Fibroblast of skin of left biceps (primary cell): ENCODE measurements at places on chromosomes 4 and X.
A peak's percentile ranks its signal among the peaks of the same experiment; 100 is the strongest.

- DNase-seq = no peak
These were observed 379.5 kb upstream of the MAD2L1 start for GRCh38 chr4:120446051-120446567.

DNA sequence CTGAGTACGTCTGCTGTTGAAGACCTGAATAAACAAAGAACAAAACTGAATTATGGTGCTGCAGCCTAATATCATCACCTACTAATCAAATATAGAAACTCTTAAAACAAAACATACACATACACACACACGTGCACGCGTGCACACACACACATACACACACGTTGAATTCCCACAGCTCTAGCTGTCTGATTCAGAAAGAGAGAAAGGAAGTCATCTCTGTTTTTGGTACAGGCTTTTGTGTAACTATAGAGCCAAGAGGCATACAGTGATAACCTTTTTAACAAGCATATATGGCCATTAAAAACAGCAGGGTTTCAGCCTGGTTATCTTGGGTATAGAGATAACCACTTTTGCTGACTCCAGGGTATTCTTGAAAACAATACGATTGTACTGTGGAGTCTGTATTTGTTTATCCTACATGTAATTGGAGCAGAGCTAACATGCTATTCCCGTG, 823.2 kb downstream of the CCSER1 start:
- DNase-seq = no peak

DNA sequence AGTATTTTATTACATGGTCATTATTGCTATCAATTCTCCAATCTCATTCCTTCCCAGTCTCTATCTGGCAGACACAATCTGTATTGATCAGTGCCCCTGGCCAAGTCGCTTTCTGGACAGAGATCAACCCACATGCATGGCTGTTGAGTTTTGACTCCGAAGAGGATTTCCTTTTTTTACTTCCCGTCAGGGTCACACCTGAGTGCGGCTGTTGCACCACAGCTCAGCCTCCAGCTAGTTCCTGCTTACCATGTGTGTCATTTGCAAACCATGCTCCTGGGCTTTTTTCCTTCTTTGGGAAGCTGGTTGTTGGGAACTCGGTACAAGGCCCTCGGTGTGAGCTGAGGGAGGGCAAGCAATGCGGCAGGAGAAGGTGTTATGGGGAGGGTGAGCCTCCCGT, 11.7 kb downstream of the MAGED2 start:
- DNase-seq = no peak

DNA sequence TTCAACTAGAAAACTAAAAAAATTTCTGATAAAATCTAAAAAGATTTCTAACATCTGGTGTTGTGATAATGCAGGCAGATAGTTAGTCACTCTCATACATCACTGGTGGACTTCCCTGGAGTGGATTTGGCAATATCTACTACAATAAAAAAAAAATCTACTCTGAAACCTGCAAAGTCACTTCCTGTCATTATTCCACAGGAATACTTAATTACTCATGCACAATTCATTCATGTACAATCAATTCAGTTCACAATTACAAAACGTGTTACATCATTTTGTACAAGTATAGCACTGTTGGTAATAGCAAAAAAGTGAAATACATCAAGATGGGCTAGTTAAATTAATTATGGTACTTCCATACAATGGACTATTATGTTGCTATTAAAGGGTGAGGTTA, 16.5 kb upstream of the RHOH start:
- DNase-seq = peak; percentile 75

DNA sequence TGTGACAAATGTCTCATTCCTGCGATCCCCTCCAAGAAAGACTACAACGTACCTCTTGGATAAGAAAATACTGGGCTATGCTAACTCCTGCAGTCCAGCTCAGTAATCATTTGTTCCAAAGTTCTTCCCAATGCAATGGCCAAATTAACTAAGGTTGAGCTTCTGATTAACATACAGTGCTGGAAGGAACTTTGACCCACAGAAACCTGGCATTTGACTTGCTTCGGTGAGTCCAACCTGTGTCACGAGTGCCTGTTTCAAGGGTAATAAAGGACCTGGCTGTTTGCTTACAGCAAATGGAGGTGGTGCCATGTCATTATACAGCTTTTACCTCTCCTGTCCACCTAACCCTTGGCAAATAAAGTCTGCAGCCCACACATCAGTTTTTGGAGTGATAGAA, 83.2 kb downstream of the RBM47 start:
- no peak for DNase-seq

DNA sequence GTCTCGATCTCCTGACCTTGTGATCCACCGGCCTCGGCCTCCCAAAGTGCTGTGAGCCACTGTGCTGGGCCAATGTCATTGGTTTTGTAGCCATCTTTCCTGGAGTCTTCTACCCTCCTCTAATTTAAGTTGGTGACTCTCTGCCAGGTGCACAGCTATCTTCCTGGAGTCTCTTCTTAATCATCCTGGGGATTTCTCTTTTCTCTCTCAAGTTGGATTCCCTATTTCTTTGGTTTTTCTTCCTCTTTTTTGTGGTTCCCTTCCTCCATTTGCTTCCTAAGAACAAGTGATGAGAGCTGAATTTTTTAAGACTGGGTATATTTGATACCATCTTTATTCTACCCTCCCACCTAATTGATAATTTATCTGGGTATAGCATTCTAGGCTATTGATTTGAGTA, 113.8 kb downstream of the SYNPO2 start:
- no peak for DNase-seq

GRCh38 chr4:55386073-55386472, 9.7 kb upstream of the TMEM165 start:
- DNase-seq = no peak

GRCh38 chrX:44843753-44844152, at the start of gene DUSP21:
TSS of gene DUSP21 (plus strand) at chrX:44844021. CDS start at chrX:44844133, 112 bp downstream.
- no peak for DNase-seq

GRCh38 chrX:19544693-19545305, 29.5 kb upstream of the MAP3K15 start:
- no peak for DNase-seq

- no peak for DNase-seq
These were observed 252.4 kb upstream of the ANKRD50 start for GRCh38 chr4:124964852-124965496.

- DNase-seq = no peak
These were observed 16.7 kb upstream of the KLF3 start for GRCh38 chr4:38647101-38647819.

DNA sequence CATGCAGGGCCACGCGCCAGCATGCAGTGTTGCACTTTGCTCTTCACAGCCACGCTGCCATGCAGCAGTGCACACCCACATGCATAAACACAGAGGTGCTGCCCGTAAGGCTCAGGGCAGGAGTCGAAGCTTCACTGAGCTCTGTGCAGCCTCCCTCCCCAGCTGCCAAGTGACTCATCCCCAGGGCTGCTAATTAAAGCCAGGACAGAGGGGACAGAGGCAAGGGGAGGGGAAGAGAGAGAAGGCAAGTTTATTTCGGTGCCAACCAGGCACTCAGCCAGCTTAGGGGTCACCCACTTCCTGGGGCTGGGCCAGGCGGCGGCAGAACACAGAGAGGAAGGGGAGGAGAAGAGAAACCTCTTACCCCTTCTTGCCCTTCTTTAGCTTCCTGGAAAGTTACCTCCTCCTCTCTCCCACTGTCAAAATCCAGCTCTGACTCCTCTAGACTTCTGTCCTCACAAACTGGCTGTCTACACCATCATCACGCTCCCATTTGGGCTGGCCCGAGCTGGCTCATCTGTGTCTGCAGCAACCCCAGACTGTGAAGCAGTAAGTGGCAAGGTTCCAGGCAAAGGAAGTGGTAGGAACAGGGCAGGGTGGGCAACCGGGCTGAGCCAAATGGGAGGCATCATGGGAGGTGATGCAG, 6.2 kb upstream of the IQSEC2 start:
- DNase-seq = no peak

DNA sequence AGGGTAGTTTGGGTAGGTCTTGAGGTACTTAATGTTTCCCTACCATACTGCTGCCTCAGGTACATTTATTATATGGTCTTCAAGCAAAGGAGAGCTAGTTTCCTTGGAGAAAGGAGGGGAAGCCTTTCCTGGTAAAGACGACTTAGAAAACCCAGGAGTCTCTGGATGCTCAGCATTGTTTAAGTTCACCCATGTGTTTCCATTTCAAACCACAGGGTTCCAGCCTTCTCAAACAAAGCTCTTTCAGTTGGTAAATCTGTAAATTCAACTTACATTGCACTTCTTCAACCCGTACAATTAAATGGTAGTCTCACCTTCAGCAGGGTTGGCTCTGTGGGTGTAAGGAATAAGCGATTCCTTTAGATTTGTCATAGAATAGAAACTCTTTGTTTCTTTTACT, 111.9 kb upstream of the UNC5C start:
- no peak for DNase-seq

DNA sequence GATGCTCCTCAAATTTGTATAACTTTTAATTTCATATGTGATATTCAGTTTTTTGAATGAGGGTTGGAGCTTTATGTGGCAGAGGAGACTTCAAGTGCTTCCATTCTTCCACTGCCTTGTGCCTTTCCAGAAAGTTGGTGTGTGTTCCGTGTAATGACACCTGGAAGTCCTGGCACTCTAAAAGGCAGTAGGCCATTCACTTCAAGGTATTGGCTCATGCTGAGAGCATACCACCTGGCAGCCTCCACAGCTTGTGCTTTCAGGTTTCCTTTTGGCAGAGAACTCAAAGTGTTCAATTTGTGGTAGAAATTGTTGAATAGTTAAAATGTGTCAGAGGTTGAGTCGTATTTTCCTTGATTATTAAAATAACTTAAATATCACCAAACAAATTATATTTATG, 49.6 kb downstream of the GRIA2 start:
- no peak for DNase-seq

- DNase-seq = peak; percentile 91
These were observed 247.8 kb upstream of the DKK2 start for GRCh38 chr4:107283587-107284559.

DNA sequence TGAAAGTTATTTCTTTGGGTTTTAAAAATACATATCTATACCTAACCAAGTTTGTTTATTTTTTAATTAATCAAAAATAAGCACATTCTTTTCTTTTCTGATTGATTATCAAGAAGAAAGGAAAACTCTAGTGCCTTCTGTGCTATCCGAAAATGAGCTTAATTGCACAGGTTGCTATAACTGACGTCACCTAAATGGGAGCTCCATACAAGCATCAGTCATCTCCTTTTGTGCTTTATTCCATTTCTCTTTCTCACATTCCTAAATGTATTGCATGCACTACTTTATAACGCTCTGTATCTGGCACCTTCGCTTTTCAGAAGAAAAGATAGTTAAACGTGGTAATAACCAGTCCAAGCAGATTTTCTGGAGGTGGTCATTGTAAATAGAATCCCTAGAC, 675.0 kb downstream of the STPG2 start:
- no peak for DNase-seq

DNA sequence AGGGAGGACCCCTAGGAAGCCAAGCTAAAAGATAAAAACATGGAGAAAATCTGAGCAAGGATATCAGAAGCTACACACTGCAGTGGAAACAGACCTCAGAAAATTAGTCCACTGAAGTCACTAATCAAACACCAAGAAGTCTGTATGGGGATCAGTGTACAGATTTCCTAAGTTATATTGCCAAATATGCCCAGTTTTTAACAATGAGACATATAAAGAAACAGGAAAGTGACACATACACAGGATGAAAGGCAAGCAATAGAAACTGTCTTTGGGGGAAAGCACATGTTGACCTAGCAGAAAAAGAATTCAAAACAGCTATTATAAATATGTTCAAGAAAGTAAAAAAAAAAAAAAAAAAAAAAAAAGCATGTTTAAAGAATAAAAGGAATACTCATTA, 153.7 kb downstream of the PPP4R3C start:
- DNase-seq = no peak

GRCh38 chrX:149003863-149004660, 501.0 kb downstream of the IDS start:
- DNase-seq = peak; percentile 4

- DNase-seq = no peak
These were observed 22.8 kb downstream of the IL1RAPL1 start for GRCh38 chrX:28609917-28610613.

- no peak for DNase-seq
These were observed 553 bp downstream of the SEPTIN6 start for GRCh38 chrX:119692191-119693039.

DNA sequence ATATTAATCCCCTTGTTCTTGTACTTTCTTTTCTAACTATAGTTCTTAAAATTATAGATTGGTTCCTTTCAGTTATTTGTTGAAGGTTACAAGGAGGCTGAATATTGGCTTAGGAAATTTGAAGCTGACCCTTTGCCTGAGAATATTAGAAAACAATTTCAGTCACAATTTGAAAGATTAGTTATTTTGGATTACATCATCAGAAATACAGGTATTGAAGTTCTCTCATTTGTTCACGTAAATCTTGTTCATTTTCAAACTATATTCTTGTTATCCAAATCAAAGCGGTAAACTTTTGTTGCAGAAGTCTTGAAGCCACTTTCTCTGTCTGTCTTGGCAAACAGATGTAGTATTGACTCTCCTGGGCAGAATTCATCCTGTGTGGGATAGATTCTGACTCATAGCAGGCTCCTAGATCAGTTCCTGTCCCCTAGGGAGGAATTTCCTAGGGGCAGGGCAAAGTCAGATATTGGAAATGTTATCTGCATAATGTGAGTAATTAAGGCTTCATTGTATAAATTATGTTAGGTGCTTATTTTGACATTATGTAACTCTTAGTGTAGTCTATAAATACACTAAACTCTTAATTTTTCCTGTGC, 25.2 kb downstream of the PI4K2B start:
- no peak for DNase-seq

GRCh38 chrX:123961268-123962005, at the start of gene STAG2:
TSS of gene STAG2 (plus strand) at chrX:123961706. CDS start at chrX:124022628, 60,922 bp downstream.
- DNase-seq = peak; percentile 76

DNA sequence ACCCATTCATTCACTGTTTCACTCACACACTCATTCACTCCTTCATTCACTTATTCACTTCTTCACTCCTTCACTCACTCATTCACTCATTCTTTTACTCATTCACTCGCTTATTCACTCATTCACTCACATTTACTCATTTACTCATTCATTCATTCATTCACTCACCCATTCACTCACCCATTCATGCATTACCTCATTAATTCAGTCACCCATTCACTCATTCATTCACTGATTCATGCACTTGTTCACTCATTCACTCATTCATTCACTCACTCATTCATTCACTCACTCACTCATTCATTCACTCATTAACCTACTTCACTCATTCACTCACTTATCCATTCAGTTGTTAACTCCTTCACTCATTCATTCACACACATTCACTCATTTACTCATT, 70.8 kb downstream of the STK32B start:
- DNase-seq = no peak

DNA sequence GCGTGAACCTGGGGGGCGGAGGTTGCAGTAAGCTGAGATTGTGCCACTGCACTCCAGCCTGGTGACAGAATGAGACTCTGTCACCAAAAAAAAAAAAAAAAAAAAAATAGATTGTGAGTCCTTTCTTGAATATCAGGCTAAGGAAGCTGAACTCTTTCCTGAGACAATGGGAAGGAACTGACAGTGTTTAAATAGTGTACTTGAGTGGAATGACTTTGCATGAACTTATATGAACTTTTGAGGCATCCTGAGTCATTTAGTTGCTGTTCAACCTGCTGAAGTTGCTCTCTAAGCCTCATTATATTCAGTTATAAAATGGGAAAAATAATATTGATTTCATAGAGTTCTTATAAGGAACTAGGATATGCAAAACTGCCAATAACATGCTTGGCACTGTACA, 79.3 kb upstream of the LIMCH1 start:
- DNase-seq = no peak

- no peak for DNase-seq
These were observed 69.9 kb upstream of the BRS3 start for GRCh38 chrX:136417806-136418205.
